HS-5 (cell line): ENCODE measurements at places on chromosomes 2 and 18.

GRCh38 chr2:207718521-207718920, 7.1 kb downstream of the CCNYL1 start:
- no peak for DNase-seq

DNA sequence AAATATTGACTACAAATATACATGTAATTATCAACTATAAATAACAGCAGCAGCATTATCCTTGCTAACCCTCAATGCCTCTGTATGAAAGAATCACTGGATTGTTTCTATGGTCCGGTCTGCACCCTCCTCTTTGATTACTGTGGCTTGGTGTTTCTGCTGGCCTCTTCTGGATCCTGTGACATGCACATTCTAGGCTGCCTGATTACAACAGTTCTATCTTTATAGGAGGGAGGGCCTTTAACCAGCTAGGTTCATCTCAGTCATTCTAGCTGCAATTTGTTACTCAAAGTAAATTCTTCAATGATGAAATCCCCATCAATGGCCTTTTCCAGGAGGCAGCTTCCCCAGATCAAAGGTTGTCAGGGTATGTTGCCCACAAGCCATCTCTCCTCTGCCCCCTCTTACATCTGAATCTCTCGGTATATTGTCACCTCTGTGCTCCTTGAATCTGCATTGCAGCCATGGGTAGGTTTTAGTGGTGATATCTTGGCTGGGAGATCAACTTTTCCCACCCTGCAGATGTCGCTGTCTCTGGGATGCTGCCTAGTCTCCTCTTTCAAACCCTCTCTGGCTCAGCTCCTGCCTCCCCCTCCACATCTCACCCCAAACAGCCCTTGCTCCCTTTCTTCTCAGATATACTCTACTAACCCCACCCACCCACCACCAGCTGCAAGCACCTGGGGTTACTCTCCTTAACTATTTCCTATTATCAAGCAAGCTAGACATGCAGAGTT, 106.2 kb upstream of the BZW1 start:
- DNase-seq: no peak

DNA sequence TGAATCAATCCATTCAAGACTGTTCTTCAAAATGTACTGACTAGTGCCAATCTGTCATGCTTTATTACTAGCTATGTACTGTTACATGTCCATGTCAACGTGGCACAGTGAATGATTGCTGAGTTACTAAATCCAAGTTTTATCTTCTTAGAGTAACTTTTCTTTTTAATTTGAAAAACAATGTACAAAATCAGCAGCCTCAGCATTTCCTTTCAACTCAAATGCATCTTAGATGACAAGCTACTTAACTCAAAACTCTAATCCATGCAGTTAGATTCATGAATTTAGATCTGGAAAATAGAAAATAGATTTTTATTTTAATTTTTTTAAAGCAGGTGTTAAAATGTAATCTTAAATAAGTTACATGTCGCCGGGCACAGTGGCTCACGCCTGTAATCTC, 174.2 kb downstream of the CAPN13 start:
- no peak for DNase-seq

DNA sequence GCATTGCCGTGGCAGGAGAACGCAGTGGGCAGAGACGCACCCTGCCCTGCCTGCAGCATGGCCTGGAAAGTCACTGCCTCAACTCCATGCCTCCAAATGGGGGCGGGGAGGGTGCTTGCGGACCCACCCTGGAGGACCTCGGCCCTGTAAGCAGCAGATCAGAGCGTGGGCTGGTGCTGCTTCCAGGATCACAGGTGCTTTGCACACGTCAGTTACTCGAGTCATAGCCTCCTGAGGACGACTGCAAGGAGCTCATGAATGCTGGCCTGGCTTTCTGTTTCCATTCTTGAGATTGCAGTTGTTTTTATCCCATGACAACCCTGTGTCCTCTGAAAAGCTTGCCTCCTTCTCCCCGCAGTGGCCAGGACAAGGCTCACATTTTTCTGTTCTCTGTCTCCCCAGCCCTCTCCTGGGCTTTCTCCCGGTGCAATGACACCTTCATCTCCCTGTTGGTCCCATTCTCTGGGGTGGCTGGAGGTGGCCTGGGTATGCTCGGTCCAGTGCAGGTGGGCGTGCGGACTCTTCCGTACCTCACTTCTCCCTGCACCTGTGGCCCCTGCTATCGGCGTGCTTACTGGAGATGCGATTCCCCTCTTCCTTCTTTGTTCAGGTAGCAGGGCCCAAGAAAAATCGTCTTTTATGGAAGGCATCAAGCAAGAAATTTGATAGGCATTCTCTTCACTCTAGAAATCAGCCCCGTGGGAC, 208.0 kb downstream of the GBX2 start:
- no peak for DNase-seq

DNA sequence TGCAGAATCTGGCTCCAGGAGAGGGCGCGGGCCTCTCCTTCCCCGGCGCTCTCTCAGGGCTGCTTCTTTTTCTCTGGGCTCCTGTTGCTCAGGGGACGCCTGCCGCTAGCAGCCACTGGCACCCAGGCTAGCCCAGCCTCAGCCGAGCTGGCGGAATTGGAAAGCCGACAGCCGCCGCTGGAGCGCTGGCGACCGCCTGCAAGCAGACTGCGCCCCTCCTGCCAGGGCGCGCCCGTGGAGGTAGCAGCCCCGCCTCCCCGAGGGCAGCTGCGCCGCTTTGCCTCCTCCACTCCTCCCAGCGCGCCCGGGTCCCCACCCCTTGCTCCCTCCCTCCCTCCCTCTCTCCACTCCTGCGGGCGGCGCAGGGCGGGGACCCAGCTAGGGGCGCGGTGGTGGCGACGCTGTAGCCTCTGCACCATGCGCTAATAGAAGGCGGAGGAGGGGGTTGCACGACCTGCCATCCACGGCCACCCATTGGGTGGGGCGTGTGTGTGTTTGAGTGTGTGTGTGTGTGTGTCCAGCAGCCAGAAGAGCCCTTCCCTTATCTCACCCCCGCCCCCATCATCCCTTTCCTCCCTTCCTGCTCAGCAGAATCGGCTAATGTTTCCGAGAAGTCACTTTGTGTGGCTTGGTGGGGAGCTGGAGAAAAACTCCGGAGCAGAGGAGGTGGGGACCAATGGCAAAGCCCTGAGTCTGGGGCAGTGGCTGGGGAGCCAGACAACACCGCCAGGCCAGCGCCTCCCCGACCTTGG, at the start of gene SCN9A:
TSS of gene SCN9A (minus strand) at position 209 of the 752 bp plus-strand sequence. CDS start 64,188 bp downstream, outside the sequence.
- DNase-seq: no peak

DNA sequence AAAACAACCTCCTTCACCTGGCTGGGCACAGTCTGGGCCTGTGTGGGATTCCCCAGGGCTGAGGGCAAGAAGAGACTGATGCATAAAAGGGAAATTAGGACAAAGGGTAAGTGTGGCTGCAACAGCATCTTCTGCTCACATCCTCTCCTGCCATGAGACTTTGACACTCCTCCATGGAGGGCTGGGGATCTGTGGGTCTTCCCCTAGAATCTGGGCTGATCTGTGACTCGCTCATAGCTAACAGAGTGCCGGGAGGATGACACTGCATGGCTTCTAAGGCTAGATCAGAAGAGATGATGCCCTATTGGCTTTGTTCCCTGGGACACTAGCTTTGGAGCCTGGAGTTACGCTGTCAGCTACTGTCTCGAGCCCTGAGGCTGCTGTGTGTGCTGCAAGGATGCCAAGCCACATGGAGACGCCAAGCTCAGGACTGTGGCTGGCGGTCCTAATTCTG, 24.3 kb downstream of the MOCOS start:
- DNase-seq: no peak

GRCh38 chr2:182716650-182716979, 558 bp downstream of the DNAJC10 start:
- DNase-seq: no peak

- DNase-seq: no peak
Measured at GRCh38 chr2:133342286-133343017, 225.8 kb downstream of the NCKAP5 start.

- DNase-seq: no peak
Measured at GRCh38 chr2:69483024-69483423, 45.8 kb upstream of the NFU1 start.

DNA sequence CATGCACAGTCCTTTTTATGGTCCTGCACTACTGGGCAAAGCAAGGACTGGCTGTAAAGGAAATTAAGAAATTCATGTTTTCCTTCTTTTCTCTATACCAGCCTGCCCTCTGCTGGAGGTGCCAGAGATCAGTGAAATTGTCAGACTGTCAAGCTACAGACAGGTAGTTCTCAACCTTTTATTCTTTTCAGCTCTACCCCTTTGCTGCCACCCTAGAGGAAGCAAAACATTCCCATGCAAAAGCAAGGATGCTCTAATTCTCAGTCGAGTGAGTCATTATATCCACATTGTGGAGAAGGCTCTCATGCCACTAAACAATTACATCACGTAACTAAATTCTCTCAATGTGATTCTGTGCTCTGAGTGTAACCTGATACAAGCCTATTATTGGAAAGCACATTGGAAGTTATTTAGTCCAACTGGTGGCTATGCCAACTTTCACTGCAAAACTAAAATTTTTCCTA, 25.0 kb upstream of the RAPGEF4 start:
- peak; percentile 72 for DNase-seq

- no peak for DNase-seq
Measured at GRCh38 chr2:112938904-112939303, 27.9 kb downstream of the IL37 start.

GRCh38 chr2:83103613-83104012, 1355.5 kb downstream of the SUCLG1 start:
- DNase-seq: peak; percentile 93

DNA sequence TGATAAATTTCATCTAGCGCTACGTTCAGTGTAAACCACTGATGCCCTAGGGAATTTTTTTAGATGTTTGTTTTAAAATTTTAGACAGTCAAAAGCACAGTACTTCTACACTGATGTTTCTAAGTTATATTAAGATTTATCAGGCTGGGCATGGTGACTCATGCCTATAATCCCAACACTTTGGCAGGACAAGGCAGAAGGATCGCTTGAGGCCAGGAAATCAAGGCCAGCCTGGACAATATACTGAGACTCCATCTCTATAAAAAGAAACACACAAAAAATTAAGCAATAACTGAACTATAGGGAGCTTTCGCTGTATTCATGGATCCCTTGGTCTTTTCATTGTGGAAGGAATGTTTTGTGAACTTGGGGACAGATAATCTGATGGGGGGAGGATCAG, 50.6 kb upstream of the MAPRE2 start:
- no peak for DNase-seq
